ENCODE measurements at places on chromosomes 3 and 15.

GRCh38 chr15:55221090-55222011, 24.6 kb upstream of the RSL24D1 start:
- no peak for DNase-seq

DNA sequence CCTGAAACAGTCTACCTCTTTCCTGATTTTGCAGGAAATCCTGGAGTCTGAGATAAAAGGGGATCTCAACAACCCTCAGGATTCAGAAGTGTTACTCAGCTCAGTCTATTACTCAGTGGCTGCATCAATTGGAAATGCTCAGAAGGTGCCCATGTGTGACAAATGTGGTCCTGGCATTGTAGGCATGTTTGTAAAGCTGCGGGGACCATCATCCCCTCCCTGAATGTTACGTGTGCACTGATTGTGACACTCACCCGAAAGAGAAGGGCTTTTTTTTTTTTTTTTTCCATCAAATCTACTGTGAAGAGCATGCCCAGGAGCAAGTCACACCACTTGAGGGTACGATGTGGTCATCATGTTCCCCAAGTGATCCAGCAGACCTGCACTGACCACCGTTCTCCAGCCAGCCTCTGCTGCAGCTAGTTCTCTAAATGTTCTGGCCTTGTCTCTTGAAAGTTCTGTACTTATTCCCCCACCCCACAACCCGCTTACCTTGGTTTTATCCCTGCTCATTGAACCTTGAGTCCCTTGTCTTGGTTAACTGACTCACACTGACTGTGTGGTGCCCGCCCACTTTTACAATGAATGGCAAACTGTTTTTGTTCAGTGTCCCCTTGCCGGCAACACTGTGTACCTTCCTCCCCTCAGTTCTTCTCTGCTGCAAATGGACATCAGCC, 19.8 kb downstream of the ST3GAL6 start:
- DNase-seq = no peak

- DNase-seq = no peak
Observed at GRCh38 chr15:32669896-32670611, 28.5 kb downstream of the SCG5 start.

GRCh38 chr15:98384328-98385029, 263.9 kb upstream of the IGF1R start:
- DNase-seq = no peak

DNA sequence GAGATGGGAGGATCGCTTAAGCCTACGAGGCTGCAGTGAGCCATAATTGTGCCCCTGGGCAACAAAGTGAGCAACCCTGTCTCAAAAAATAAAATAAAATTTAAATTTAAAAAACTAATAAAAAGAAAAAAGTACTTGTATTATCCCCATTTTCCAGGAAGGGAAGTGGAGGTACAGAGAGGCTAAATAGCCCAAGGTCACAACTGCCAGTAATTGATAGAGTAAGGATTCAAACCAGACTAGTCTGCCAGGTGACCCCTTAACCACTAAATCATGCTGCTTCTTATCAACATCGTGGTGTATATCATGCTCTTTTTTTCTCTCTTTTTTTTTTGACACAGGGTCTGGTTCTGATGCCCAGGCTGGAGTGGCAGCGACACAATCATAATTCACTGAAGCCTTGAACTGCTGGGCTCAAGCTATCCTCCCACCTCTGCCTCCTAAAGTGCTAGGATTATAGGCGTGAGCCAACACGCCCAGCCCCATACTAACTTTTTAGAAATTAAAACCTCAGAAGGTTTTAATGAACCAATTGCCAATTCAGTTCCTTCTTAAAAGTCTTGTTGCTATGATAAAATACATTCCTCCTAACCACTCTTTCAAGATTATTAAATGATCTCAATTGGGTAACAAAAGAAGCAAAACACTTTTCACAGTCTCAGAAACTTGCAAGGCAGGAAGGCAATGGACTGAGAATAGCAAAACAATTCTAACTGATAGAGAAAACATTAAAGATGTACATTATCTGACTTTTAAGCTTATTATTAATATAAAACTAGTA, 30.5 kb downstream of the HERC1 start:
- no peak for DNase-seq

DNA sequence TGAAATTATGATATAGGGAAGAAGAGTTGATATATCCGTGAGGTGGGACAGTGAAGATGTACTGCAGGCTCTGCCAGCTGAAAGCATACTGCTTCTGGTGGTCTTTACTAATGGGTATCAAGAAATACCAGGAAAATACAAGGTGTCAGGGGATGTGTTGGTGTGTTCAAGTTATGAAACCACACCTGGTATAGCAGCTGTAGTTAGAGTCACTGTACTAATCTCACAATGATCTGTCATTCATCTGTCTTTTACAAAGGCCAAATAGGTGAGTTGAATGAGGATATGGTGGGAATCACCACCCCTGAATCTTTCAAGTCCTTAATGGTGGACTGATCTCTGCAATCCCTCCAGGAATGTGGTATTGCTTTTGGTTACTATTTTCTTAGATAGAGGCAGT, 152.7 kb downstream of the NFKBIZ start:
- no peak for DNase-seq

GRCh38 chr3:143763564-143764162, 84.6 kb downstream of the SLC9A9 start:
- no peak for DNase-seq
